ENCODE measurements at places on chromosomes 1 and 21. TPM values are rescaled to one million over a fixed set of nuclear protein-coding genes. Genes with fewer than 3 reads are reported as not detected.

CELA2A gene
- 0.13 TPM for total RNA-seq

KLF17 gene
- 0.34 TPM for total RNA-seq

LEMD1 gene
- total RNA-seq = not detected

CLCNKB gene
- total RNA-seq = 0.08 TPM

KCNH1 gene
- 3.5 TPM for total RNA-seq

FNDC10 gene
- 9.6 TPM for total RNA-seq

NUAK2 gene
- total RNA-seq = 35.2 TPM

OR2M3 gene
- not detected for total RNA-seq

PBX1 gene
- 23.1 TPM for total RNA-seq

PADI2 gene
- 1.5 TPM for total RNA-seq

LPAR3 gene
- total RNA-seq = 0.62 TPM

LINGO4 gene
- total RNA-seq = not detected

ACTN2 gene
- total RNA-seq = 0.14 TPM

EMC1 gene
- 35.6 TPM for total RNA-seq

AK2 gene
- 146 TPM for total RNA-seq

GJA5 gene
- 0.03 TPM for total RNA-seq

MYOG gene
- not detected for total RNA-seq

KCNE2 gene
- total RNA-seq = not detected

SPRR2F gene
- total RNA-seq = not detected

SELENBP1 gene
- 8.4 TPM for total RNA-seq

LCE2C gene
- total RNA-seq = not detected

POU3F1 gene
- total RNA-seq = not detected

WNT9A gene
- total RNA-seq = 8.7 TPM

Data from A549 treated with CORT108297 at 1 μM for 4 hours (cell line).